ENCODE measurements at places on chromosomes 3 and 15. TPM values are rescaled to one million over a fixed set of nuclear protein-coding genes. Genes with fewer than 3 reads are reported as not detected.

The CFAP20DC gene
- total RNA-seq, result 2.5 TPM

The MYRIP gene
- not detected for total RNA-seq

The CELF6 gene
- 0.10 TPM for total RNA-seq

The THOC7 gene
- total RNA-seq, result 62.1 TPM

The RBM15B gene
- 19.9 TPM for total RNA-seq

The GOLGA8K gene
- total RNA-seq, result 0.42 TPM

The MORC1 gene
- total RNA-seq, result not detected

The LOXL1 gene
- total RNA-seq, result 0.46 TPM

The HRH1 gene
- total RNA-seq, result 6.6 TPM

The CCNB2 gene
- total RNA-seq, result 99.0 TPM

The APOD gene
- 0.86 TPM for total RNA-seq

The OXNAD1 gene
- total RNA-seq, result 9.8 TPM

The SCAANT1 gene
- not detected for total RNA-seq

The LDHAL6B gene
- total RNA-seq, result not detected

Data from A549 treated with Mapracorat at 1 μM for 4 hours (cell line).